Stimulated activated CD4-positive, alpha-beta T cell treated with anti-CD3 and anti-CD28 coated beads, Interleukin-12 subunit alpha, Interleukin-12 subunit beta, amount 100 ng/mL, for 48 hours (primary cell): ENCODE measurements at places on chromosomes 2 and 18.

DNA sequence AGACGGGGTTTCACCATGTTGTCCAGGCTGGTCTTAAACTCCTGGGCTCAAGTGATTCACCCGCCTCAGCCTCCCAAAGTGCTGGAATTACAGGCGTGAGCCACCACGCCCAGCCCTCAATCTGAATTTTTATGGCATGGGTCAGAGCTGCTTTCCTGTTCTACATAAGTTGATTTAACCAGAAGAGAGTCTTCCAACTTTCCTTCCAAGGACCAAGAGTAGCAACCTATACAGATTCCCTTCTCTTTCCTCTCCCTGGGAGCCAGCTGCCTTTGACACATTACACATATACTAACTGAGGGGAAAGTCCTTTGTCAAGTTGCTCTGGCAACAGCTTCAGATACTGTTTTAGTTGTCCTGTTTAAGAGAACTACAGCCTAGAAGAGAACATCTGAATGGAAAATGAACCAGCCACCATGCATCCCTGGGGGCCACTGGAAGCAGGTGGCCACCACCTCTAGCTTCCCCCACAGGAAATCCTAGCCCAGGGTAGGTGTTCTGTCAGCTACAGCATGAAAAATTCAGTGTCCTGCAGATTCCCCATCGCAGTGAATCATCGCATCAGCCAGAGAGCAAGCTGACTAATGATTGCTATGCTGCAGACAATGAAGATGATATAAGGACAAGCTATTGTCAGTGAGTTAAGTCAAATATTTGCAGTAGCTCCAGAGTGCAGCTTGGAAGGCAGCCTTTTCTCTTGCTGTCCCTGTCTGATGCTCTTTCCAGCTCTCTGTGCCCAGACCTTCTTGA, 62.9 kb downstream of the POMC start:
- DNase-seq = no peak

DNA sequence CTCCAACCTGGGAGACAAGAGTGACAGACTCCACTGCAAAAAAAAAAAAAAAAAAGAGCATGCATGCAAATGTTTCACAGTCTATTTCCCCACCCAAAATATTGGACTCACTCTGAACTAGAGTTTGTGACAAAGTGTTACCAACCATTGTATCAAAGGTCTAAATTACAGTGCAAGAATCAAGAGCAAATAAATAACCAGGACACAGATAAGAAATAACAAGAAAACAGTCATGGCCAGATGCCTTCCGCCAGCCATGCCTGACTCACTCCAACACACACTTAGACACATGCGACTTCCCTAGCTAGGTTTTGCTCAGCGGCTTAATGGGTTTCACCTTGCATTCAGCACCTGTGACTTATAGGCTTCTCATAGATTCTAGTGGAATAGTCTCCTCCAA, 62.8 kb downstream of the CYB5A start:
- DNase-seq = no peak

- DNase-seq = no peak
Measured at GRCh38 chr2:100196786-100197494, 54.5 kb upstream of the AFF3 start.

- no peak for DNase-seq
Measured at GRCh38 chr18:13389491-13390131, 171.1 kb downstream of the LDLRAD4 start.

DNA sequence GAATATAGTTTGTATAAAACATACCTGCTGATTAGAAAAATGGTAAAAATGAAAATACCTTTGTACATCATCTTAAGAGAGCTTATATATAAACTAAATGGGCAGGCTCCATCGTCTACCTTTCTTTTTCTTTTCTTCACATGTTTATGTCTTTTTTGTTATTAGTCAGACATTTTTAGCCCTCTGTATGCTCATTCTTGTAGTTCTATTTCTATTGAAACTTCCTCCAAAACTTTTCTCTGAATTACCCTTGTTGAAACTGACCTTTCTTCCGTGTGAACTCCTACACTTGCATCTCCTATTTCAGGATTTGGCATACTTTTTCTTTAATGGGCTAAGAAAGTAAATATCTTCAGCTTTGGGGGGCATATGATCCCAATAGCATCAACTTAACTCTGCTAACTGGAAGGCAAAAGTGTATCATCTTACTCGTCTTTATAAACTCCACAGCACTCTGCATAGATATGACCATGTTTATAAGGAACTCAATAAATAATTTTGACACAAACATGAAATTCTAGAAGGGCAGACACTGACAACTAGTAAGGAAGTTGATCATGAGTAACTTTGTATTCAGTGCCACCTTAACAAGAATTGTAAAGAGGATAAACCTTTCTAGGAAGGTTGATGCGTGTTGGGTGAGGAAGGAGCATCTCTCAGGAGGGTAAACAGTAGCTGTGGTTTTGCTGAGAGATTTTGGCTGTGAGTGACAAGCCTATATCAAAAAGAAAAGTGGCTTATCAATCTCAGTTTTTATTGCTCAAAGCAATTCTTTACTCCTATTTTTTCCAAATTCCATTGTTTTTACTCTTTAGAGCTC, 127.6 kb downstream of the PIK3C3 start:
- DNase-seq = no peak
